ENCODE measurements at places on chromosomes 16 and 17. TPM values are rescaled to one million over a fixed set of nuclear protein-coding genes. Genes with fewer than 3 reads are reported as not detected.

KRTAP2-2 gene
- not detected for total RNA-seq

NF1 gene
- 61.4 TPM for total RNA-seq

KIAA0753 gene
- total RNA-seq: 17.5 TPM

BAHCC1 gene
- total RNA-seq: 7.0 TPM

CHD9NB gene
- 0.38 TPM for total RNA-seq

C16orf96 gene
- not detected for total RNA-seq

CCDC78 gene
- total RNA-seq: 1.5 TPM

SCGB1C2 gene
- not detected for total RNA-seq

RHBDL1 gene
- total RNA-seq: not detected

NPB gene
- total RNA-seq: not detected

HBA1 gene
- total RNA-seq: 17.5 TPM

LPCAT2 gene
- 37.1 TPM for total RNA-seq

MYL11 gene
- not detected for total RNA-seq

KRTAP3-2 gene
- not detected for total RNA-seq

TNP2 gene
- not detected for total RNA-seq

TP53TG3C gene
- not detected for total RNA-seq

SLC38A8 gene
- not detected for total RNA-seq

PRKCB gene
- total RNA-seq: 16.5 TPM

DOC2B gene
- 27.1 TPM for total RNA-seq

EVPL gene
- total RNA-seq: 0.19 TPM

PIPOX gene
- 4.3 TPM for total RNA-seq

CAVIN1 gene
- 307 TPM for total RNA-seq

LITAFD gene
- total RNA-seq: not detected

HBZ gene
- total RNA-seq: not detected

SDR42E2 gene
- total RNA-seq: not detected

TMEM88 gene
- 9.7 TPM for total RNA-seq

SCN4A gene
- 28.7 TPM for total RNA-seq

NUP88 gene
- total RNA-seq: 104 TPM

CMTM1 gene
- 0.82 TPM for total RNA-seq

CSH1 gene
- not detected for total RNA-seq

EEF2K gene
- 24.6 TPM for total RNA-seq

PMFBP1 gene
- total RNA-seq: 4.6 TPM

RPL38 gene
- total RNA-seq: 599 TPM

MYO15A gene
- 3.2 TPM for total RNA-seq

RNF157 gene
- total RNA-seq: 33.8 TPM

PRAC2 gene
- 7.9 TPM for total RNA-seq

TIGD7 gene
- total RNA-seq: 3.6 TPM

HOXB3 gene
- 5.1 TPM for total RNA-seq

TMEM98 gene
- total RNA-seq: 54.6 TPM

CTRB1 gene
- total RNA-seq: not detected

CACNG5 gene
- total RNA-seq: not detected

KRT32 gene
- not detected for total RNA-seq

CES5A gene
- total RNA-seq: not detected

CRYM gene
- not detected for total RNA-seq

RNF112 gene
- total RNA-seq: 0.75 TPM

TMEM220 gene
- total RNA-seq: 17.8 TPM

KRTAP3-1 gene
- total RNA-seq: not detected

SPNS3 gene
- total RNA-seq: not detected

RHBDF2 gene
- 68.0 TPM for total RNA-seq

SPATA22 gene
- 0.51 TPM for total RNA-seq

MEOX1 gene
- total RNA-seq: 18.8 TPM

ZFPM1 gene
- total RNA-seq: not detected

NPIPB9 gene
- 14.8 TPM for total RNA-seq

ZNF174 gene
- 11.7 TPM for total RNA-seq

MARVELD3 gene
- not detected for total RNA-seq

OTOP2 gene
- not detected for total RNA-seq

MAP2K6 gene
- total RNA-seq: 6.0 TPM

CLEC3A gene
- total RNA-seq: not detected
